ENCODE measurements at places on chromosomes 1 and 21.

DNA sequence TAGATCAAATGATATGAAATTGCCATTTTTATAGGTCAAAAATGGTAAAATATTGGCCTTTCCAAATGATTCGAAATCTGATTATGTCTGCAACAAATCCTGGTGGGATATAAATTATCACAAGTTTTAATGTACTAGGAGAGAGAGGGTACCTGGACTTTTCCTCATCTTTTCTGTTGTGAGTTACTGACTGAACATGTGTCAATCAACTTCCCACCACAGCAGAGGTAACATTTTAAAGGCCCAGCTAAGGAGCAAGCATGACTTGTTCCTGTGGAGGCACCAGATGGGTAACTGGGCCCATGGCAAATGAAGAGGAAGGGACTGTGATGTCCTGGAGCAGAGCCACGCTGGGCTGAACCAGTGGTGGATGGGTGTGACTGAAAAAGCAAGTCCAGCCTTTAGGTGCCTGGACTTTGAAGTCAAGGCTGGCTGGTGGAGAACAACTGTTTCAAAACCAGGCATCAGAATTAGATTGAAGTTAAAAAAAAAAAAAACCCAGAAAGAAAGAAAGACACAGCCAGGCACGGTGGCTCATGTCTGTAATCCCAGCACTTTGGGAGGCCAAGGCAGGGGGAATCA is 6.6 kb downstream of the MR1 start:
- no peak for DNase-seq

DNA sequence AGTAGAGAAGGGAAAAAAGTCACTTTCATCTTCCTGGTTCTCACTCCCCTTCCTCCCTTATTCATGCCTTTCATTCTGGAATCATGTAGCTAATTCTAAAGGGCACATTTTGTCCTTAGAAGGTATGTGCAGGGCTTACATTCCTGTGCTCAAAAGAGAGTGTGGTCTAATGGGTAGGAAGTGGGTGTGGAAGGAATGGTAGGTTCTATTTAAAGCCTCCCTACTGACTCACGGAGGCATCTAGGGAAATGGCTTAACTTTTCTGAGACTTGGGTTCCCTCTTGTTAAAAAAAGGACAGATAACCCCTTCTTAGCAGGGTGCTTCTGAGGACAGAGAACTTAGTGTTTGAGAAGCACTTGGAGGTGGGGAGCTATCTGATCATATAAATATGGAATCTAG is 249.3 kb upstream of the DUSP10 start:
- no peak for DNase-seq

DNA sequence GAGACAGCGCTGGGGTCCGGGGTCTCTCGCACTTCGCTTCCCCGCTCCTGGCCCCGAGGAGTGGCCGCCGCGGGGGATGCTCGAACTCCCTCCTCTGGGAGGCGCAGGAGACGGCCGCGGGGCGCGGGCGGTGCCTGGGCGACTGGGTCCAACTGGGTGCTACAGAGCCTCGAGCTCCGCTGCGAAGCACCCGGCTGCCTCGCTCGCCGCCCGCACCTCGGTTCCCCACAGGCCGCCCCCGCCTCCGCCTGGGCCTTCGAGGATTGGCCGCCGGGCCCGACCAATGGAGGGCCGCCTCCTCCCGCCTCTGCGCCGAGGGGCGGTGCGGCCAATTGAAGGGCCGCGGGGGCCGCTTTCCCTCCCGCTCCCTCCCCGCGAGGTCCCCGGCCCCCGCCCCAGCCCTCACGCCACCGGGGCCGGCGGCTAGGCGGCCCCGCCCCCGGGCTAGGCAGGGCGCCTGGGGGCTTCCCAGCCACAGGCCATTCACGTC is at the start of gene CNN3:
CNN3 (minus strand) TSS at position 196 of the 490 bp plus-strand sequence. CDS start 216 bp downstream, outside the sequence.
- DNase-seq: peak; percentile 88

DNA sequence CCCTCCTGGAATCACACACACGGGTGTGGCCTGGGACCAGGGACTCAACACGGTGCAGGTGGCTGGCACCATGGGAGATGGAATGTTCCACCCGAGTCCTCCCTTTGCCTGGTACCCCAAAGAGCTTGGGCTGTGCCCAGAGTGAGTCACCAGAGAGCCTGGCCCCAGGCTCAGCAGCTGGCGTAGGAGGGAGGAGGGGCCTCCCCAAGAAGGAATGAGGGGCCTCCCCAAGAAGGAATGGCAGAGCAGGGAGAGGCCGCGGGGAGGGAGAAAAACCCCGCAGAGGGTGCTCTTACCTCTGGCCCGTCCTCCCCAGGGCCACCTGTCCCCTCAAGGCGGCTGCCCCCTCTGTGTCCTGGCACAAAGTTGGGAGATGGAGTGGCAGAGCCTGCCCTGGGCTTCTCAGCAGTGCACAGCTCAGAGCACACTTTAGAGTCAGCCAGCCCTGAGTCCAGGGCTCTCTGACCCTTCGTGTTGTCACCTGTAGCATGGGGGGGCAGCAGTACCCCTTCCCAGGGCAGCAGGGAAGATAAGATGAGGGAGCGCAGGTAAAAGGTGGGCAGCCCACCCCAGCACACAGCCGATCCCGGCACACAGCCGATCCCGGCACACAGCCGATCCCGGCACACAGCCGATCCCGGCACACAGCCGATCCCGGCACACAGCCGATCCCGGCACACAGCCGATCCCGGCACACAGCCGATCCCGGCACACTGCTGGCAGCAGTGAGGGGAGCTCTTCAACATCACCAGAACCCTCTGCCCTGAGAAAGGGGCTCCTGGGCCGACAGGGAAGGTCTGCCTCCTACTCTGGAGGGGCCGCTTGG is 20.2 kb upstream of the KCNAB2 start:
- DNase-seq: peak; percentile 28

- no peak for DNase-seq
These were observed 58.1 kb upstream of the SH3GLB1 start for GRCh38 chr1:86646256-86646655.

- no peak for DNase-seq
These were observed 76.5 kb downstream of the GALNT2 start for GRCh38 chr1:230143534-230143933.

GRCh38 chr1:98389809-98390208 is 271.7 kb upstream of the SNX7 start:
- no peak for DNase-seq

DNA sequence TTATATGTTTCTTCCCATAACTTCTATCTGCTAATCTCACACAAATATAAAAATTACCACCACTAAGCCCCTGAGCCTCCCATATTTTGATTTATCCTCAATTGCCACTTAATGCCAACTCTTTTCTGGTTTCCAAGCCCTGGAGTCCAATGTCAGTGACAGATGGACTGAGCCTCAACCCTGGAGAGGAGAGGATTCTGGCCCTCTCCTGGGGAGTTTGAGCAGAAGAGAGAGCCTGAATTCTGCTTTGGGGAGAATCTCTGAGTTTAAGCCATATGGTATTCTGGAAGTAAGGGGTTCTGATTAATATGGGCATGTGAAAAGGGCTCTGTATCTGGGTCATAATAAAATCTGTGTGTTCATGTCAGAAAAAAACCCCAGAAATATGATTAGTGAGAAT is 8.5 kb downstream of the CADM3 start:
- no peak for DNase-seq

DNA sequence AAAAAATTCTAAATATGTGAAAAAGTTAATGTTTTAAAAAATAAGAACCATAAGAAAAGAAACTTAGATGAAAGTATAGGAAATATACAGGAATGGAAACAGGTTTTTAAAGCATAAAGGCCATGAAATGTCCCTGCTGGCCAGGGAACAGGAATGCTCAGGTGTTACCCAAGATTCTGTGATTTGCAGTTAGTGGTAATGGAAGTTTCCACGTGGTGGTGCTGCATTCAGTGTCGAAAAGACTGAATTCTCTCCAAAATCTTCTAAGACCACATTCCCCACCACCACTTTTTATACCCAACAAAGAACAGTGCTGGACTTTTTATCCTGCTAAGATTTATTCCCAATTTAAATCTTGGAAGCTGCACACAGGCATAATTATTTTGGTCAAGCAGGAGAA is 126.2 kb downstream of the PRRX1 start:
- no peak for DNase-seq

DNA sequence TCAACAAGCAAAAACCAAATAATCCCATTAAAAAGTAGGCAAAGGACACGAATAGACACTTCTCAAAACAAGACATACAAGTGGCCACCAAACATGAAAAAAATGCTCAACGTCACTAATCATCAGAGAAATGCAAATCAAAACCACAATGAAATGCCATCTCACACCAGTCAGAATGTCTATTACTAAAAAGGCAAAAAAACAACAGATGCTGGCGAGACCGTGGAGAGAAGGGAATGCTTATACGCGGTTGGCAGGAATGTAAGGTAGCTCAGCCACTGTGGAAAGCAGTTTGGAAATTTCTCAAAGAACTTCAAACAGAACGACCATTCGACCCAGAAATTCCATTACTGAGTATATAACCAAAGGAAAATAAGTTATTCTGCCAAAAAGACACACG is 145.1 kb upstream of the EDN2 start:
- no peak for DNase-seq

- no peak for DNase-seq
These were observed 47.3 kb upstream of the POU3F1 start for GRCh38 chr1:38093569-38094520.

DNA sequence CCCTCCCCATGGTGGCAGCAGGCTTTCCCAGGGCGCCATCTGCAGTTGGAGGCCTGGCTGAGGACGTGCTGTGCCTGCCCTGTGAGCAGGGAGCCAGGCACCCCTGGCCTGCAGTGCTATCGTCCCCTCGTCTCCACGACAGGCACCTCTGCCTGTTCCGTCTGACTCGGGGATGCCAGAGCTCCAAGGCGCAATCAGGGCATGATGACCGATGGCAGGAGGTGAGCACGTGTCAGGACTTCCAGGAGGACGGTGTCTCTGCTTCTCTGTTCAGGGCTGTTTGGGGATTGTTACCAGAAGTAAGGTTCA is 125.2 kb downstream of the PCBP3 start:
- DNase-seq: peak; percentile 28

DNA sequence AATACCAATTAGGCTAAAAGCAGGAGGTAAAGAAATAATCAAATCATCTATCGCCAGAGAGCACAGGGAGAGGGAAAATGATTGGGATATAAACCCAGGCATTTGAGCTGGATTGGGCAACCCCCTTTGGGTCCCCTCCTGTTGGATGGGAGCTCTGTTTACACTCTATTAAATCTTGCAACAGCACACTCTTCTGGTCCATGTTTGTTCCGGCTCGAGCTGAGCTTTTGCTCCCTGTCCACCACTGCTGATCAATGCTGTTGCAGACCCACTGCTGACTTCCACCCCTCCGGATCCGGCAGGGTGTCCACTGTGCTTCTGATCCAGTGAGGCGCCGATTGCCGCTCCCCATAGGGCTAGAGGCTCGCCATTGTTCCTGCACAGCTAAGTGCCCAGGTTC is 493.8 kb downstream of the MATN1 start:
- no peak for DNase-seq

- DNase-seq: no peak
These were observed 664.2 kb downstream of the PTPRC start for GRCh38 chr1:199303035-199303434.

DNA sequence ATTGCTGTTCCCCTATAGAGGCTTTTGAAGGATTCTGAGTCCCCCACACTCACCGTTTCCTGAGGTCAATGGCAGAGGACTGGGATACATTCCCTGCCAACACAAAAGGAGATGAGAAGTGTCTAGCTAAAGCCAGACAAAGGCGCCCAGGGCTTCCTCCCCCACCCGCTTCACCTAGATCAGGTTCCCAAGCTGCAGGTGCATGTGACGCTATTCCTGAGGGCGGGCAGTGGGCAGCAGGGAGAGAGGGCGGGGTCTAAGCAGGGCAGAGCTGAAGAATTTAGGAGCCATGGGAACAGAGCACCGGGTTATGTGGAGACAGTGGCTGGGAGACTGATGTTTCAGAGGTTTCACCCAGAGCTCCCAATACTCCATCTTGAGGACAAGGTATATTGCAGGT is 6.0 kb upstream of the ARHGEF2 start:
- DNase-seq: no peak

DNA sequence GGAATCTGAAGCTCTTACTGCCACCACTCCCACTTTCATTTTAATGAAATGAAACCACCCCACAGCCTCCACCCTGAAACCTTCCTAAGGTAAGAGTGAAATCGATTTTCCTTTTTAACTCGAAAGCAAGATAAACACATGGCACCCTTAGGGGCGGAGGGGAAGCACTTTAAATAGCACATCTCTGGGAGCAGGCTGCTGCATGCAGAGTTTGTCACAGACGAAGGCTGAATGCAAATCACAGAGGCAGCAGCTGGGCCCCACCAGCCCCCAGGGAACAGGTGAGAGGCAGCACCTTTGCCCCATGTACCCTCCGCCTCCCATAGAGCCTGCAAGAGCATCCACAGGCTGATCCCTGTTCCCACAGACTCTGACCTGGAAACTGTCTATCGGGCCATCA is 60.0 kb upstream of the GRIK3 start:
- DNase-seq: no peak

GRCh38 chr1:3690282-3691065 is 38.2 kb downstream of the TP73 start:
- no peak for DNase-seq

DNA sequence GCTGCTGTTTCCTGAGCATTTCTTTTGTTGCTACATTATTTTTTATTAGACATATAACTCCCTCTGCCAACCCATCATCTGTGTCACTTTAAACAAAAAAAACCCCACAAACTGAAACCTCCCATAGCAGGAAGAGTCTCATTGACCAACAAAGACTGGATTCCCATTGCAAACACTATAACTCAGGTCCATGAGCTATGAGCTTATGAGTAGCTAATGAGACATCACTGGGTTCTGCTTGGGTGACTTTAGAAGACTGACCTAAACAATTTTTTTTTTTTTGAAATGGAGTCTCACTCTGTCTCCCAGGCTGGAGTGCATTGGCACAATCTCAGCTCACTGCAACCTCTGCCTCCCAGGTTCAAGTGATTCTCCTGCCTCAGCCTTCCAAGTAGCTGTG is 212.8 kb downstream of the LTN1 start:
- no peak for DNase-seq

- peak; percentile 4 for DNase-seq
These were observed 664 bp downstream of the BACE2 start for GRCh38 chr21:41168391-41169257.

DNA sequence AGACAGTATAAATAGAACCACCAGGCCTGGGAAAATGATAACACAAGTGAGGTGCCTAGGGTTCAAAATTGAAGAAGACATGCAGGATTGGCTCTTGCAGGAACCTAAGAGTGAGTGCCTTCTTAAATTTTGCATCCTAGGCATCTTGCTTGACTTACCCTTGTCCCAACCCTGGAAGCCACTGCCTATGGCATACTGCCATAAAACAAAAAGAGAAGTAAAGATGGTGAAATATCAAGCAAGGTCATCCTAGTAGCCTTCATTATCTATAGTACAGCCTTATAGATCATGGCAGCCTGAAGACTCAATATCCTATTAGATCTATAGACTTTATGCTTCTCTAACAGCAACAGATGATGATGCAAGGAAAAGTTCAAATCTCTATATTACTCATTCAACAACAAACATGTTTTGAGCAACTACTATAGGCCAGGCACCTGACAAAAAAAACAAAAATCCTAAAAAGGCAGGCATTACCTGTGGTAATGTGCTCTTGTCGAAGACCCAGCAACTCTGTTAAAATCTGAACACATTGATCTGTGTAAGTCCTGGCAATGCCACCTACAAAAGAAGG is 6.3 kb downstream of the AP4B1 start:
- DNase-seq: no peak

Measured in activated naive CD8-positive, alpha-beta T cell treated with anti-CD3 and anti-CD28 coated beads for 36 hours (primary cell).